ENCODE measurements at places on chromosomes 3 and 15.

GRCh38 chr3:153919773-153920172 is 201.4 kb upstream of the ARHGEF26 start:
- DNase-seq = no peak

DNA sequence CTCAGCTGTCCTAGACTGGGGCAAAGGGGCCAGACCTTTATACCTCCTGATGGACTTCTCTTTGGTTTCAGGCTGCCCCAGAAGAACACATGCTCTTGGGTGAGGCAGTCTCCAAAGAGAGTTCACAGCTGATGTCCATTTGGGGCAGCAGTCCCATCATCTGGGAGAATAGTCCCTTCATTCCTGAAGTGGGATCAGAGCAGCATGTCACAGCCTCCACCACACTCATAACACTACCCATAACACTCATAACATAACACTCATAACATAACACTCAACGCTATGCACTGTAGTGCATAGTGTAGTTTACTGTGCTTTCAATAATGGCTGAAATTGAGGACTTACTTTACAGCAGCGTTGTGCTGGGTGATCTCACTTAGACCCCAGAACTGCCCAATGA is 36.7 kb upstream of the PLCL2 start:
- no peak for DNase-seq

- DNase-seq = no peak
These were observed 138.8 kb downstream of the SNRPN start for GRCh38 chr15:25093455-25094029.

DNA sequence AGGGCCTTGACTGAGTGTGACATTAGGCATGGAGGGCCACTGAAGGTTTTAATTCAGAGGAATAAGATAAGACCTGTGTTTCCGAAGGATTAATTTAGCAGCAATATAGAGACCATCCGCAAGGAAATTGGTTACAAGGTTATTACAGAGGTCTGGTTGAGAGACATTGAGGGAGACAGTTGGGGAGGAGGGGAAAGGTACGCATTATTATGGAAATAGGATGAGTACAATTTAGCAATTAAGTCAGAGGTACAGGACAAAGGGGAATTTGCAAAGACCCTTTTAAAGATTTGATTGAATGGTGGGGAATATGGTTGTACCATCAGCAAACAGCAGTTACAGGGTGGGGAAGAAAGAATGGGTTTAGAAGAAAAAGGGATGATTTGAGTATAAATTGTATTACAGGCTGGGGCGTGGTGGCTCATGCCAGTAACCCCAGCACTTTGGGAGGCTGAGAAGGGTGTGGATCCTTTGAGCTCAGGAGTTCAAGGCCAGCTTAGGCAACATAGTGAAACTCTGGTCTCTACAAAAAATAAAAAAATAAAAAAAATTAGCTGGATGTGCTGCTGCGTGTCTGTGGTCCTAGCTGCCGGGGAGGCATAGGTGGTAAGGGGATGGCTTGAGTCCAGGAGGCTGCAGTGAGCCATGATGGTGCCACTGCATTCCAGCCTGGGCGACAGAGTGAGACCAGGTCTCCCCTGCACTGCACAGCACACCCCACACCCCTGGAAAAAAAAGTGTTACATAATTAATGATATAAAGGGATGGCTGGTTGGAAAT is 11.3 kb downstream of the ARL8B start:
- peak; percentile 9 for DNase-seq

DNA sequence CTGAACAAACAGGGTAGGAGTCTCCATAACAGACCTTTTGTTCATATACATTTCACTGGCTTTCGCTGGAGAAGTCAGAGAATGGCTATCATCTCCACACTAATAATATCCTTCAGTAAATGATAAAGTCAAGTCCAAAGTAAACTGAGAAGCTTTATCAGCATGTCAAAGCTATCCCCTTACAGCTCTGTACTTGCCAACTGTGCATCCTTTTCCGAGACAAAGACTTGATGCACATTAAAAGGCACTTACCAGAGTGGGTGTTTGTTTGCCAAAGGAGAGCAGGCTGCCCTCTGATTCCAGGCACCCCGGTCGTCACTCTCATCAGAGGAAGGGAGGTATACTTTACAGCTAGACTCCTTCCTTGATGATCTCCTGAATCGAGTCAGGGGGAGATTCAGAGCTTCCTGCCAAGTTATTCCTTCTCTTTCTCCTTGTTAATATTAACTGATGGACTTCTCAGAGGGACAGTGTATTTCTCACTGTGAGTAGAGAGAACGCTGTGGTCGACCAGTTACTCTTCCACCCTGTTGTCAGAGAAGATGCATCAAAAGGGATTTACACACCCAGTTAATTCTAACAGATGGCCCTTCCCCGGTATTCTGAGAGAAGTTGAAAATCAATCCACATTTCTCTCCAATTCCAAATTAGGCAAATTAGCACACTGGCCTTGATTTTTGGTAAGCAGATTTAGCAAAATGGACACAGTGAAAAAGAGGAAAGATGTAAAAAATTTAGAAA is 504.7 kb upstream of the NR2F2 start:
- DNase-seq = no peak

GRCh38 chr3:46632792-46633191 is 20.5 kb downstream of the FAM240A start:
- no peak for DNase-seq

DNA sequence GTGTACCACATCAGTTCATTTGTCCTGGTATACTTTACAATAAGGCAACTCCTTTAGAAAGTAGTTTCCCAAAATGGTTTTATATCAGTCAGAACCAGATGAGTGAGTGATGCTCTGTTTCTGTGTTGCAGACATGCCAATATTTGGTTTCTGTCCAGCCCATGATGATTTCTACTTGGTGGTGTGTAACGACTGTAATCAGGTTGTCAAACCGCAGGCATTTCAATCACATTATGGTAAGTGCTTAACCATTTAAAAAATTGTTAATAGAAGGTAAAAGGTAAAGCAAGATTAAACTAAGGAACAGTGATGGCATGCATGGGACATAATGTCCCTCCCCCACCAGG is 40.0 kb upstream of the SCAANT1 start:
- DNase-seq = no peak

DNA sequence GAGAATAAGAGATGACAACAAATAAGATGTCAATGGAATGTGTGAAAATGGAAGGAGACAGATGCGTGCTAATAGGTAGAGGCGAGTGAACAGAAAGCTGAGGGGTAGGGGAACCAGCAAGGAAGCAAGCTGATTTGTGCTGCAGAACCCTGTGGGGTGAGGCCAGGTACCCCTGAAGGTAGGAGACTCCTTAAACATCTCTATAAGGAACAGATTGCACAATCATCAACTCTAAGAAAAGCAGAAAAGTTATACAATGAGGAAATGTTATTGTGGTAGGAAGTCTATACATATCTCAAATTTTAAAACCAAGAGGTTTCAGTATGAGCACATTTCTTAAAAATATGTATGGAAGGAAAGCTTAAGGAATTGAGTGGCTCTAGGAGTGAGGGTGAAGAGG is 315.0 kb upstream of the TPM1 start:
- no peak for DNase-seq

GRCh38 chr3:31533169-31534064 is 692 bp downstream of the STT3B start:
- peak; percentile 54 for DNase-seq

DNA sequence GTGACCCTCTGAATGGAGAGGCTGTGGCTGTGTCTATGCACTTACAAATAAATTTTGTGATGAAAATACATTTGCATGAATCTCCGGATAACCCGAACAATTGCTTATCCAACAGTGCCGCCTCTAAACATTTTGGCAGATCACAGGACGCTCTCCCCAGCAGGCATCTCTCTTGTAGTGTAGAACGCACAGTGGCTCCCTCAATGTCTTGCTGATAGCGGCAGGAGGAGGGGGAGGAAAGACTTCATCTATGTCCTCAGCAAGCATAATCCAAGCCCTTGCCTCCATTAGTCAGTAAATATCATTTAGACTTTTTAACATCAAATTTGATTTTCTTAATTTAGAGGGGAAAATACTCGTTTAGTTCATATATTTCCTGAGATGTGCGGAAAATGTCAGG is 318.1 kb upstream of the IGF1R start:
- no peak for DNase-seq

GRCh38 chr3:4529876-4530588 is 36.9 kb downstream of the ITPR1 start:
- no peak for DNase-seq

DNA sequence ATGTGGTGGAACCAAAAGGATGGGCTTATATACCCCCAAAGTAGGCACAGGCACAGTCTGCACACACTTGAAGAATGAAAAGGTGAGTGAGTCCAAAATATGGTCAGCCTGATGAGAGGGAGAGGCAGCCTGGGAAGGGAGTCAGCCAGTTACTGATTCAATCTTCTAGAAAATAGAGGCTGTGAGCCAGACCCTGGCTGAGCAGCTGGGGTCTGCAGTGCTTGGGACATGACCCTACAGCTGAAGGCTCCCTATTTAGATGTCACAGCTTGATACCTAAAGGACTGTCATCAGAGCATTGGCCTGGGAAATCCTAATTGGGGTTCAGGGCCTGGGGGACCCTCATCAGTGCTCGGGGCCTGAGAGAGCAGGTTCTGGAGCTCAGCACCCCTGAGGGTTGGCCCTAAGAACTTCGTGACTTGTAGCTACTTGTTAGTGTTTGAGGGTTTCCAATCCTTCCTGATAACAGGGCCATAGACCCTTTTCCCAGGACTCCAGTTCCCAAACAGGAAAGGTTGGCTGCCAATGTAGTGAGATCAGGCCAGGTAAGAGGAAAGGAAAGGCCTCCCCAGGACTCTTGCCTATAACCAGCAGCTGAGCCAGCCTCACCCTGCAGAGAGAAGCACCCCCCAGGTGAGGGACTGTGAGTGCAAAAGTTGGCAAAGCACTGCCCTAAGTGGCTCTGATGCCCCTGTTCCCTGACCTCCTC is 54.7 kb upstream of the SLCO2A1 start:
- DNase-seq = no peak

GRCh38 chr3:42658091-42658770 is 4.7 kb downstream of the ZBTB47 start:
- DNase-seq = no peak

- DNase-seq = peak; percentile 51
These were observed 9.9 kb downstream of the TBC1D2B start for GRCh38 chr15:78067328-78068228.

DNA sequence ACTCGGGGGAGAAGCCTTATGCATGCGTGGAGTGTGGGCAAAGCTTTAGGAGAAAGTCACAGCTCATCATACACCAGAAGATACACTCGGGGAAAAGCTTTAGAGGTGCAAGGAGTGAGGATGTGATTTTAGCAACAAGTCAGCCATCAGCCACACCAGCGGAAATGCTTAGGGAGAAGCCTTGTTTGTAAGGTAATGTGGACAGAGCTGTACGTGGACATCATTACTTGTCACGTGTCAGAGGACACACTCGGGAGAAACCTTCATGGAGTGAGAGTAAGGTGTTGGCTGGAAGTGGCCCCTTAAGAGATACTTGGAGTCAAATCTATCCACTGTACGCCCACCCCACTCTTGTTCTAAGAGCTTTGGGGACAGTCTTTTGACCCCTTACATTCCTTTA is 28.7 kb downstream of the ZNF589 start:
- DNase-seq = no peak

GRCh38 chr15:33132722-33133345 is 61.7 kb downstream of the FMN1 start:
- peak; percentile 86 for DNase-seq

- no peak for DNase-seq
These were observed 390.7 kb upstream of the RGMA start for GRCh38 chr15:93479715-93480114.

DNA sequence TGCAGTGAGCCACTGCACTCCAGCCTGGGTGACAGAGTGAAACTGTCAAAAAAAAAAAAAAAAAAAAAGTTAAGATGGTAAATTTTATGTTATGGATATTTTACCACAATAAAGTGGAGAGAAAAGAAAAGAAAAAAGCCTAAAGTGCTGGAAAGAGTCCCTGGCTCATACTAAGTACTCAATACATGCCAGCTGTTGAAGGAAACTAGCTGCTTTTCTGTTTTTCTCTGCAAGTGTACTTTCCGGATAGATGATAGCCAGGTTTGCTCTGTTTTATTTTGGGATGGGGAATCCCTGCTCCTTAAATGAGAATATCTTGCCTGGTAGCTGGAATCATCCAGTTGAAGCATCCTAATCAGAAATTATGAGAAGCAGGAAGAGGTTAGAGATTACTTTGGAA is 10.9 kb downstream of the EID1 start:
- no peak for DNase-seq

DNA sequence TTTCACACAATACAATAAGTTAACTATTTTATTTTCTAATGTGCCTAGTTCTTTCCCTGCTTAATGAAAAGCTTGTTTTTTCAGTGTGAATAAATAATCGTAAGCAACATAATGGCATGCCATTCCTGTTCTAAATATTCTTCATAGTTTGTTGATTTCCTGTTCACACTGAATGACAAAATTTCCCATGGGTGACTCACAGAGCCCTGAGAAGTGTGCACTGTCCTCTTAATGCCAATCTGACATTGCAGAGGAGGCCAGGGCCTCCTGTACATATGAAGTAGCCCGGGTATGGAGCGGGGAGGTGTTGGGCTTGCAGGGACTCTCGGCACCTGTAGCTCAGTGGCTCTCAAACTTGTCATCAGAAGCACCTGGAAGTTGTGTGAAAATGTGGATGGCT is 24.3 kb downstream of the CCR3 start:
- no peak for DNase-seq

DNA sequence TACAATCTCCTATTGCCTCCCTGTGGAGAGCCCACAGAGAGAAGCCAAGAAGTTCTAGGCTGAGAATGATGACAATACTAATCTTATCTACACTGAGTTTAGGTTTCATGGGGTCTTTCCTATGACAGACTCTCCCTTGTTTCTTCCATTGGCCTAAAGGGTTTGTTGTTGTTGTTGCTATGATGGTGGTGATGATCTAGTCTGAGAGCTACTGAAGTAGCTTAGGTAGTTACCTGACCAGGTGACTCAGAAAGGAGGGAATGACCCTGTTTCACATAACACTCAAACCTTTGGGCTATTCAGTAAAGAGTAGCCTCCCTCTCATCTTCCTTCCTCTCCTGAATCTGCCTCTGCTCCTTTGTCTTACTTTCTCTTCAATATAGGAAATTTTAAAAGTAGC is 170.2 kb downstream of the GMNC start:
- no peak for DNase-seq

GRCh38 chr3:22353126-22353525 is 602.1 kb upstream of the ZNF385D start:
- no peak for DNase-seq

DNA sequence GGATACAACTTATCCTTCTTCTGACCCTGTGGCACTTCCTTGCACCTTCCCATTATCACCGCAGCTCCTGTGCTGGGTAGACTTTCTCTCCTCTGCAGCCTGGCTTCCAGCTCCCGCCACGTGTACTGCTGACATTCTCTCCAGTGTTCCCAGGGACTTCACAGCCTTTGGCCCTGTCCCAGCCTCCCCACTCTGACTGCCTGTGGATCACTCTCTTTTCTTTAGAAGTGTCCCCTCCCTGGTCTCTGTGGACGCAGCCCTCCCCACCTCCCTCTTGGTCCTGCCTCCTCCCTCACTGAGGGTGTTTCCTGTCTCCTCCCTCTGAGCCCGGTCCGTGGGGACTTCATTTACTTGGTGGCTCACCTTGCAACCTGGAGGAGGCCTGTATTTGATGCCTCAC is 17.4 kb downstream of the PDIA5 start:
- peak; percentile 56 for DNase-seq

GRCh38 chr3:127959873-127960272 is 44.8 kb downstream of the KBTBD12 start:
- DNase-seq = peak; percentile 66

- no peak for DNase-seq
These were observed 46.4 kb downstream of the GATM start for GRCh38 chr15:45331972-45332371.

Measured in NCI-H69 (cell line).